Suprapubic skin (tissue), 4 donors: ENCODE measurements at places on chromosomes 16 and 17. TPM values are rescaled to one million over a fixed set of nuclear protein-coding genes. Genes with fewer than 3 reads are reported as not detected.

TEKT1 gene
- not detected for total RNA-seq

ZNF319 gene
- 10.6 TPM for total RNA-seq

TSPOAP1 gene
- total RNA-seq = 6.8 TPM

GRCh38 chr17:58314706-58315015, 13.9 kb downstream of the TSPOAP1 start:
- no peak overlapping the region for H3K4me3 ChIP-seq
- no peak for DNase-seq
- no peaks in the 10 kb centered on the region for H3K36me3 ChIP-seq
- no peaks in the 10 kb centered on the region for H3K27me3 ChIP-seq
- no peak overlapping the region for H3K27ac ChIP-seq

DNA sequence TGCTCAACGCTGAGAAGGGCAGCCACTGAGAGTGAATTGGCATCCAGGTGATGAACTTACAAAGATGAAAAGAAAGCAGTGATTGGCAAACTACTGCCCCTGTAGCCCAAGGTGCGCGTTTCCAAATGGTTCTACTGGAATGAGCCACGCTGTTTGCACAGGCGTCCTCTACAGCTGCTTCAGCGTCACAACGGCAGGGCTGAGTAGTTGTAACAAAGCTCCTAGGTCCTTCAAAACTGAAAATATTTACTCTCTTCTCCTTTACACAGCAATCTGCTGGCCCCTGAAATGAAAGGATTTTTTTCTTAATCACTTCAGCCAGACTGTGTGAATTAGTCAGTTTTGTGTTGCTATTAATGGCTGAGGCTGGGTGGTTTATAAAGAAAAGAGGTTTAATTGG, 107.2 kb upstream of the FOXF1 start:
- H3K27me3 ChIP-seq = peaks cover 52% of the 10 kb centered on the region
- no peak for DNase-seq
- H3K4me3 ChIP-seq = no peak overlapping the region
- no peaks in the 10 kb centered on the region for H3K36me3 ChIP-seq
- H3K27ac ChIP-seq = no peak overlapping the region

GRCh38 chr16:81899601-81900000, 111.7 kb downstream of the SDR42E1 start:
- H3K4me3 ChIP-seq = no peak overlapping the region
- no peaks in the 10 kb centered on the region for H3K27me3 ChIP-seq
- no peak overlapping the region for H3K27ac ChIP-seq

DNA sequence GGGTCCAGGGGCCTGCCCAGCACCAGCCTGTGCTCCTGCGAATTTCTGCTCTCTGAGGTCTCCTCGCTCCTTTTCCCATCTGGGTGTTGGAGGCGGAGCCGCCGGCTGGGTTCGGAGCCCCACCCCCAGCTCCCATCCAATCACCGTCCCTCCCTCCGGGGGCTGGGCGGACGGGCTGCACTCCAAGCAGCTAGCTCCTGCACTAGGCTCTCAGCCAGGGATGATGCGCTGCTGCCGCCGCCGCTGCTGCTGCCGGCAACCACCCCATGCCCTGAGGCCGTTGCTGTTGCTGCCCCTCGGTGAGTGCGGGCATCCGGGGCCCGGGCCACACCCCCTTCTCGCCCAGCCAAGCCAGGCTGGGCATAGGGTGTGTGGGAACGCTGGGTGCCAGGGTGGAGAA, at the start of gene NRN1L:
TSS of gene NRN1L (plus strand) at position 202 of the 400 bp plus-strand sequence. CDS start at position 221, 19 bp downstream.
- peak; percentile 91 for DNase-seq
- H3K4me3 ChIP-seq = peak within 1 kb of the TSS; percentile 16
- peaks cover 16% of the 10 kb centered on the region for H3K4me1 ChIP-seq
- H3K27me3 ChIP-seq = no peaks in the 10 kb centered on the region
- H3K27ac ChIP-seq = no peak within 1 kb of the TSS
- H3K36me3 ChIP-seq = peaks cover 61% of the 10 kb centered on the region

DNA sequence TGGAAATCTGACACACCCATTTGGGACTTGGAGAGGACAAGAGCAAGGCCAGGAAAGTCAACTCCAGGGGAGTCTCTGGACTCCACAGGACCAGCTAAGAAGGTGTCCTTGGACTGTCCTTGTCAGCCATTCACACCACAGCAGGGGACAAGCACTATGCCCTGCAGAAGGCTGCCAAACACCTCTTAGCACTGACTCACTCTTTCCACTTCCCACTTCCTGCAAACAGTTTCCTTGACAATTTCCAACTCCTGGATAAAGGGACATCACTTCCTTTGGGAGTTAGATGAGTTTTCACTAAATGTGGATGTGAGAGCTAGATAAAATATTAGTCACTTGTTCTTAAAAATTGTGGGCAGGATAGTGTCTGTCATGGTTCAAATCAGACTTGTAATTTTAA, 37.8 kb upstream of the BCAR1 start:
- H3K36me3 ChIP-seq = peaks cover 24% of the 10 kb centered on the region
- no peak for DNase-seq
- H3K4me3 ChIP-seq = no peak overlapping the region
- peaks cover 20% of the 10 kb centered on the region for H3K4me1 ChIP-seq

GRCh38 chr16:11618107-11618717, 31.5 kb upstream of the LITAF start:
- no peak for DNase-seq
- H3K27ac ChIP-seq = peak overlapping the region; percentile 29

DNA sequence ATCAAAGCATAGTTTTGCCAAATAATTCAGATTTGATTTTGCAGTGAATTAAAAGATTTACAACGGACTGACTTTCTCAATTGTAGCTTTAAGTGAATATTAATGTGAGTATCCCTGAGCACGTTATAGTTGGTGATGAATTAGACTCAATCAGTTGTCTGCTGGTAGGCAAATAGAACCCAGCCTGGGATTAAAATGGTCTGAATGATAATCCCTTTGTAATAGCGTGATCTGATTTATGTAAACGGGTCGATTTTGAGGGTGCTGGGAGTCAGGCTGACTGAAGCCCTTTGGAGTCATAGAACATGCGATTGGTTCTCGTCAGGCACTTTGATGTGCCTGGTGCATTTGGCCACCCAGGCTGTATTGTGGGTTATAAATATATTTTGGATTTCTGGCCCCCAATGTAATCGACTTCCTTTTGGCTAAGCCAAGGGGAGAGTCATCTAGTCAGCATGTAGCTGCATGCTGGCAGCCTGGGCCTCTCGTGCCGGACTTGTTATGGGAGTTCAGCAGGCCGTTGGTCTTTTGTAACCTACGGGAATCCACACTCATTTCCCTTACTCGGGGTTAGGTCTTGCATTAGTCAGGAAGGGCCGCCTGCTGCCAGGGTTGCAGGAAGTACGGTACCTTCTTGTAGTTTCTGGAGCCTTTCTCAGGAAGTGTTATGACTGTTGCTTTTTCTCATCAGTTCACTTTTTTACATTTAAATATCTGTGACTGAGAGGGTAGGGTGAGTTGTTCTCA, 5.4 kb downstream of the PGS1 start:
- DNase-seq = peak; percentile 88
- peaks cover 85% of the 10 kb centered on the region for H3K4me1 ChIP-seq
- no peak overlapping the region for H3K4me3 ChIP-seq

DNA sequence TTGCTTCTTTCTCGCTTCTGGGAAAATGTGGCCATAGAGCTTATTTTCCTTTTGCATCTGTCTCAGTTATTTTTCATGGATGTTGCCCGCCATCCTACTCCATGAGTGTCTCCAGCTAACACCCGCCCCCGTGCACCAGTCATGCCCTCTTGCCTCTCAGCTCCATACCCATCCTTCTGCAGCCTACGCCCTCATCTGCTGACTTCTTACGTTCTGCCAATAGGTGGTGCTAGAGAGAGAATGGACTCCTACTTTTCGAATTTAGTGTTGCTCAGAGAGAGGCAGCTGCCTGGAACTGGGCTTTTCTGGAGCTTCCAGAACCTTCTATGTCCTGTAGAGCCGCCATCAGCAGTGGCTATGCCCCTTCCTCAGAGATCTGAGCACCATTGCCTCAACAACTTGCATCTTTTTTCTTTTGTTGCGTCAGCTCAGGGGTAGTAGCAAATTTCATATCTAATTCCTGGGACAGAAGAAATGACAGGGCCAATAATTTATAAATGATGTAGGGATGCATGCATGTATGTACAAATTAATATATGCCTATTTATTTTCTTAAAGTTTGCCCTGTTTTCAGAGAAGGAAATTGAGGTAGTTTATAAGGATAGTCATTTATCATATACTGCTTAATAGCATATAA, 119.7 kb upstream of the MYOCD start:
- no peaks in the 10 kb centered on the region for H3K4me1 ChIP-seq
- no peak for DNase-seq
- H3K36me3 ChIP-seq = no peaks in the 10 kb centered on the region
- H3K27me3 ChIP-seq = no peaks in the 10 kb centered on the region
- no peak overlapping the region for H3K4me3 ChIP-seq
- H3K27ac ChIP-seq = no peak overlapping the region
